Left kidney (tissue), 8 donors: ENCODE measurements at places on chromosomes 12 and 14.
A peak's percentile ranks its signal among the peaks of the same experiment; 100 is the strongest.

- peak; percentile 47 for DNase-seq
Measured at GRCh38 chr12:26651566-26652188, 181.3 kb downstream of the ITPR2 start.

DNA sequence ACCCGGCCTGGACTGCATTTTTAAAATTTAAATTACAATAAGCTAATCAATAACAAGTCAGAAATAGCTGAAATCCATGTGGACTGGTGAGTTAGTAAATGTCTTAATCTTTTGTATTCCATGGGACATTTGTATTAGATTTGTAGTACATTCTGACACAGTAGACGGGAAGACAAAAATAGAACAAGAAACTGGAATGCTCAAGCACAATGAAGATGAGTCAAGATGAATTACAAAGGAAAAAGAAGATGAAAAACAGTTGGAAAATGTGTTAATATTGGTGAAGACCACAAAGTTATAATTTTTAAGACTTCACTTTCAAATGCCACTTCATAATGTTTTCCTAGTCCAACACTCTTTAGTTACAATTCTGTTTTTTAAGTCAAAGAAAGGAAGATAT, 97.8 kb upstream of the FERMT2 start:
- DNase-seq = no peak

DNA sequence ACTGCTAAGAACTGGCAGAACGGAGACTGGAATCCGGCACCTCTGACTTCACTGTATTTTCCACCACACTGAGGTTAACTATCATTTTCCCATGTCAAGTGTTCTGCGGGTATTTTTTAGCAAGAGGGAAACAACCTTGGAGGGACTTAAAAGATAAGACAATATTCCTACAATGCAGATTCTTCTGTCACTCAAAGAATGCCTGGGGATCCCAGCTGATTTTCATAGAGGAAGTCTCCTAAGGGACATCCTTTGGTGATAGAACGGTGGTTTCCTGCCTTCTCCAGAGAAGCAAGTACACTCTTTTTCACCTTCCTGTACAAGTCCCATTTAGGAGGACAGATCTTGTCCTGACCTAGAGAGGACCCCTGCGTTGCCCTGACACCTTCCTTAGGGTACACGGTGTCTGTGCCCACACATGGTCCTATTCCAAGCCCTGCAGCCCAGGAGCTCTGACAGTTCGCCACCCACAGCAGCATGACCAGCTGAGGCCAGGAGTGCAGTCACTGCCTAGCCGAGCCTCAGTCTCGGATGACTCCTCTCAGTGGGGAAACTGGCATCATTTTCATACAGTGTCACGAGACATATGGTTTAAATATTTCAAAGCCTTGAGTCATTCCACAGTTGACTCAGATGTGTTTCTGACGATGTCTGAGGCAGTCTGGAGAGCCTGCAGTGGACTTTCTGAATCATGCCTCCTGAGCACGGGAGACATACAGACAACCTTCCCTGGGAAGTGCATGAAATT, 181.3 kb upstream of the FKBP4 start:
- DNase-seq = no peak

DNA sequence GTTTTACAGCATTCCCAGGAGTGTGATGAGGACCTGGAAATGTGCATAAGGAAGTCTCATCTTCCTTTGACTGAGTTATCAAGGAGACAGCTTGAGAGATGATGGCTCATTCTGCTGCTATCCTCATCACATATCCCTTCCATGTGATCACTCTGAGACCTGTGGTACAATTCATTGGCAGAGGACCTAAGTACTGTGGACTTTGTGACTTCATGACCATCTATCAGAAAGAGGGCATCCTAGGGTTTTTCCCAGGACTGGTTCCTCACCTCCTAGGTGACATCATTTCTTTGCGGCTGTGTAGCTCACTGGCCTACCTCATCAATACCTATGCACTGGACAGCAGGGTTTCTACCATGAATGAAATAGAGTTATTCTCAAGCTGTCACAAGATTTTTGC, 172.1 kb upstream of the PLEKHG7 start:
- DNase-seq = no peak

GRCh38 chr12:110780448-110780847, 37.8 kb upstream of the PPP1CC start:
- no peak for DNase-seq

GRCh38 chr12:130818635-130819576, 20.1 kb downstream of the STX2 start:
- no peak for DNase-seq

GRCh38 chr12:10718279-10718821, 4.8 kb downstream of the YBX3 start:
- DNase-seq = peak; percentile 85

DNA sequence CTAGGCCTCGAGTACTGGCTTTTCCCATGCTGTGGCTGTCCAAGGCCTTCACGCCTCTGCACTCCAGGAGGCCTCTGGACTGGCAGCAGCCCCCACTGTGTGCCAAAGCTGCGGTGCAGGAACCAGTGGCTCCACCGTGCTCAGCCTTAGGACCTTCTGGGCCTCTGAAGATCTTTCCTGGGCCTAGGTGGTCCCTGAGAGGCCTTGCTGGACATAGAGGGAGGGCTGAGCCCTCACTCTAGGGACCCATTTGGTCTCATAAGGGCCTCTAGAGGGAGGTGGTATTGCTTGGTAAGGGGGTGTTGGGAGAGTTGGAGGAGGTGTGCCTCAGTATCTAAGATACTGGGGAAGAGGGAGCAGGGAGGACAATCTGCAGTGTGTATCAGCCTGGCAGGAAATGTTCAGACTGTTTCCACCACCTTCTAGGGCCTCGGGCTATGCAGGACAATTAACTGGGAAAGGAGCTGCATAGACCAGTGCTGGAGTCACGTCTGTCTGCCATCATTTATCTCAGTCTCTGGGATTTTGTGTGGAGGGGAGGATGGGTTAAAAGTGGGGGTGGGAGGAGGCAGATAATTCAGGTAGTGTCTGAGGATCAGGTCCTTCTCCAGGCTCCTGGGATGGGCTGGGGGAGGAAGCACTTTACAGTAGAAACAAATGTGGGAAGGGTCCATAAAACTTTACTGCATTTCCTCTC, 2.9 kb downstream of the HOXC5 start:
- DNase-seq = no peak

DNA sequence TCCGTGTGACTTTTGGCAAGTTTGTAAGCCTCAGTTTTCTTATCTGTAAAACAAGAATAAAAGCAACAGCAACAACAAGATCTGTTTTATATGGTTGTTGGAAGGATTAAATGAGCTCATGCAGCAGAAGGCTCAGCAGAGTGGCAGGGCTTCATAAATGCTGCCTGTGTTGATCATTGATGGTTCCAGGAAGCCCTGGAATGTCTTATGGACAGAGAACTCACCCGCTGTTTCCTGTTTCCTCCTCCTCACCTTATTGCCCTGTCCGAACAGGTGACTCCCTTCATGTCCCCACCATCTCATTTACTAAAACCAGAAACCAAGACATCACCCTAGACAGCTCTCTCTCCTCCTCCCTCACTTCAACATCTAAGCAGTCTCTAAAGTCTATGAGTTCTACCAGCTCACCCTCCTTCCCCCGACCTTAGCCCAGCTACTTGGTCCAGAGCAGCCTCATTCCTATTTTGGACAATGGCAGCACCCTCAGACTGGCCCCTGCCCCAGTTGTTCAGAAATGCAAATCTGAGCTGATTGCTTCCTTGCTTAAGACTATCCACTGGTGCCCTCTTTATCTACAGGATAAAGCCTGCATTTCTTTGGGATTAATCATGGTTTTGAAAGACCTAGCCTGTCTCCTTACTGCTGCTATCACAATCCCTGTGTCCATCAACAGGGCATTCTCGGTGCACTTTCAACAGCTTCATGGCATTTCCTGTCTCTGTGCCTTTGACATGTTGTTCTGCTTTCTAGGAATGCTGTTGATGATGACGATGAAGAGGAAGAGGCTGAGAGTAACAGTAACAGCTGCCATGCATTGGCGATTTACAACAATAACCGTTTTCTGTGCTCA, 21.4 kb upstream of the GSG1 start:
- no peak for DNase-seq

GRCh38 chr14:99534333-99534732, 53.1 kb downstream of the CCNK start:
- no peak for DNase-seq

DNA sequence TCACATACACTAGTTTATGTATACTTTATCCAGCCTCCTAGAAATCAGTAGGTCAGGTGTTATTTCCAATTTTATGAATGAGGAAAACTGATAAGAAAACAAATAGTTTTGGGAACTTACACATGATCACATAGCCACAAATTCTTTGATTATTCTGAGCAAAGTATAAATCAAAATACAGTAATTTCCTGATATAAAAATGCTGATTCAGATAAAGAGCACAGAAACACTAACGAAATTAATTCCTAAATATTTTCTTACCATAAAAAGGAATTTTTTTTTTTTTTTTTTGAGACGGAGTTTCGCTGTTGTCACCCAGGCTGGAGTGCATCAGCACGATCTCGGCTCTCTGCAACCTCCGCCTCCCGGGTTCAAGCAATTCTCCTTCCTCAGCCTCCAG, 275.4 kb downstream of the SOX5 start:
- DNase-seq = no peak

DNA sequence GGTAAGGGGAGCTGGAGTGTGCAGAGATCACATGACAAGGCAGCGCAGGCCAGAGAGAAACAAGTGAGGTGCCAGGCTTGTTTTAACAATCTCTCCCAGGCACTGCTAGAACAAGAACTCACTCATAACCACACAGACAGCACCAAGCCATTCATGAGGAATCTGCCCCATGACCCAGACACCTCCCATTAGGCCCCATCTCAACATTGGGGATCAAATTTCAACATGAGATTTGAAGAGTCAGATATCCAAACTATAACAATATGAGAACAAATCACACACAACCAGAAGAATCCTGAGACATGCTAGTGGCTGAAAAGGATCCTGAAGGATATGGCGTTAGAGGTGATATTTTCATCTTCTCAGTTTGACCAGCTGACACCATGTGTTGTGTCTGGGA, 21.9 kb downstream of the OR6J1 start:
- DNase-seq = no peak

DNA sequence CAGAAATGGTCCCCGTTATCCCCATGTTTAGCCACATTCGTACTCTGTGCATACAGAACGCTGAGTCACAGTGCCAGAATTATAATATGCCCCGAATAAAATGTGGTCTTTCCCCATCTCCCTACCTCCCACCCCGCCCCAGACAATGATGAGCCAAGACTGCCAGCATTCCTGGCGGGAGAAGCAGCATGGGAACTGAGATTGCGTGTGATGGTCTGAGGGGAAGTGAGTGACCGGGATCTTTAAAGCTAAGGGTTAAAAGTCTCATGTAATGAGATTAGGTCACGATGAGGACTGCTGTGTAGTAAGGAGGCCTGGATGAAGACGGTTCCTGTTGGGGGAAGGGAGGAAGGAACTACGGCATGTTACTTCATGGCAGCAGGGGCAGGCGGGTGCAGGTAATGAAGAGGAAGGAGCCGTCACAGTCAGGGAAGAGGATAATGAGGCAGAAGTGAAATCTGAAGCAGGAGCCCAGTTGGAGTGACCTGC, 243.3 kb upstream of the FKBP4 start:
- no peak for DNase-seq

DNA sequence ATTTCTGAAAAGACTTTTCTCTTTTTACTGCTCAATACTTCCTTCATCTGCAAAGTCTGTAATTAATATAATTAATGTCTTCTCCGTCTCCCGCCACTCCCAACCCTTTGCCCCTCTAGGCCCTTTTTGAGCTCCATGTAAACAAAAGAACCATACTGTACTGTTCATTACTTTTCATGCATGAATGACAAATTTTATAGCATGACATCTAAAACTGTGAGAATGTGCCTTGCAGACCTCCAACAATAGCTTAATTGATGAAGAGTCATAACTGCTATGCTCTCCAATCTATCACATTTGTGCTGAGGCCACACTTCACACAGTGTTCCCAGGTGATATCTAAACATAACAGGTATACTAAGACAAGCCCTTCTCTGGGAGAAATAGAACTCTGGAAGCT, 1122.7 kb upstream of the ATXN7L3B start:
- DNase-seq = no peak

DNA sequence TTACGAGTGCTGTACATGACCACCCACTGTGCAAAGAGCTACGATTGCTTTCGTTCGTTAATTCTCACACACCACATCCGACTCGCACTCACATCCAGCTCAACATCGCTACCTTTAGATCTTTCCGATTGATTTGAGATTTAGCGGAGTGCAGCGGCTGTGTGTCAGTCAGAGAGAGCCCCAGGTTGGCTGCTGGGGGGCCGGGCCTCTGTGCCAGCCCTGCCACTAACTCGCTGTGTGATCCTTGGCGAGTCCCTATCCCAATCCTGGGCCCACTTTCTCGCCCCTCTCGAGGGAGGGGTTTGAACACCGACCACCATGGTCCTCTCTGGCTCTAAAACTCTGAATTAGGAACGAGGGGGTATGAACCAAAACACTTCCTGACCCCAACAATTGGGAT, 8.6 kb downstream of the DLK1 start:
- no peak for DNase-seq

GRCh38 chr12:76563061-76563460, 3.5 kb upstream of the OSBPL8 start:
- DNase-seq = no peak

DNA sequence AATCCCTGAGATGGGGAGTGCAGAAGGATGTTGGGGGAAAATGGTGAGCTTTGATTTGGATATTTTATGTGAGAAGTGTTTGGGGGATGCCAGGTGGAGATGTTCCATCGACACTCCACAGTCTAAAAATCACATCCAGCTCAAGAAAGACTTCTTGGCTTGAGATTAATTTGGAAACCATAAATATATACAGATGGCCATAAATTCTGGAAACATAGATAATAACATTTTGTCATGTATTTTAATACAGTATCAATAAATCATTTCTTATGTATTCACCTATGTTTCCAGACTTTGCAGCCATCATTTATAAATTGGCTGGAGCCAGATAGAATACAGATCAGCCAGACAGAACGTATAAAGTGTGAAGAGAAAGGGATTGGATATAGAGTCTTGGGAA, 245.5 kb upstream of the DDHD1 start:
- no peak for DNase-seq

- no peak for DNase-seq
Measured at GRCh38 chr12:94027561-94027960, 120.8 kb upstream of the PLXNC1 start.

DNA sequence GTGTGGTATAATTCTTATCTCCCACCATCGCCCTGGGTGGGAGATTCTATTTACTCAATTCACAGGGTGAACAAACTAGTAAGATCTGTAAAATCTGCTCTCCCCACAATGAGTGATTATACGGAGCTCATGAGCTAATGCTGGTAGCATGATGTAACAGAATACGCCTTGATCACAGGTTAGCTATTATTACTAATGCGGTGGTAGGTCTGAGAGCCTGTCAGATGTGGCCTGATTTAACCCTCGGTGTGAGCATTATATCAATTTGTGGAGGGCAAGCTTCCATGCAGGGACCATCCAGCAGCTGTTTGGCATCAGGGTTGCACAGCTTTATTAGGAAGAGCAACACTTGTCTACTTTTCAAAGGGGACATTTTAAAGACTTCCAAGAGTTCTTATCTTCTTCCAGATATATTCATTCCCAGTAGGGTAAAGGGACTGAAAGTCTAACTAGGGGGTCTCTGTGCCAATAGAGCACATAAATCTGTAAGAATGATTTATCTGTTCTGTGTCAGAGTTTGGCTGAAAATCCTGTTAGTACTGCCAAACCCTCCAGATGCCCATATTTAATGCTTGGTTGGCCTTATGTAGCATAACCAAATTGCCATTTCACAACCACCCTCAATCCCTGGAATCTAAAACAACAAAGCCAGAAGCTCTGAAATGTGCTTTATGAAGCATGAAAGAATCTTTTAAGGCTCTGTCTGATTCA, 18.7 kb downstream of the TSHR start:
- peak; percentile 13 for DNase-seq
